Activated CD4-positive, alpha-beta memory T cell treated with anti-CD3 and anti-CD28 coated beads, Interleukin-2, amount 10 ng/mL, durations not matched to agents 7 days and 5 days (primary cell): ENCODE measurements at places on chromosomes 6 and 20. TPM values are rescaled to one million over a fixed set of nuclear protein-coding genes. Genes with fewer than 3 reads are reported as not detected.

GRCh38 chr6:133128191-133128590, 113.0 kb upstream of the EYA4 start:
- H3K4me3 ChIP-seq: no peak overlapping the region
- no peaks in the 10 kb centered on the region for H3K27me3 ChIP-seq
- no peaks in the 10 kb centered on the region for H3K36me3 ChIP-seq
- no peaks in the 10 kb centered on the region for H3K4me1 ChIP-seq
- no peak overlapping the region for H3K27ac ChIP-seq
- DNase-seq: no peak

TREM1 gene
- not detected for total RNA-seq

DNA sequence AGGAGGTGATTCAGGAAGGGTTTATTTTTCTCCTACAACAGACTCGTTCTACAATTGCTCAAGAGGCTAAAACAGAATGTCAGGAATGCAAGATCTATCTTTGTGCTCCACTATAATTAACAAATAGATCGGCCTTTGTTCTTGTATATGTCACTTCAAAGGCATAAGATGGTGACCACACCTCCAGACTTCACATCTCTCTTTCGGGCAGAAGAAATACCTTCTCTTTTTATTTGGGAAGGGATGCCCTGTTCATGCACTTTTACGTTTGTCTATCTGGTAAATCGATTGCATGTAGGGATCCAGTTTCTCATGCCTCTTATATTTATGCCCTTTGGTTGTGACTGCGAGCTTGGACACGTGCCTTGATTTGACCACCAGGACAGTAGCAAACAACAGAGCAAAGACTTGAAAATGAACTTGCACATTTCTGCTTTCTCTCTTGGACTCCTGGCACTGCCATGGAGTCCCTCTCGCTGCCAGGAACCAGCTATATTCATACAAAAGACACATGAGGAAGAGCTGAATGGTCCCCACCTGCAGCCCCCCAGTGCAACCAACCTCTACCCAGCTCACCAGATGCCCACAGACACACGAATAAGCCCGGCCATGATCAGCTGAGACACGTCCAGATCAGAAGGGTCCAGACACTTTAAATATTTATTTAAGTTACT, 219.8 kb upstream of the STXBP5 start:
- no peak overlapping the region for H3K27ac ChIP-seq
- H3K27me3 ChIP-seq: no peaks in the 10 kb centered on the region
- no peak overlapping the region for H3K4me3 ChIP-seq
- H3K4me1 ChIP-seq: no peaks in the 10 kb centered on the region
- no peak for DNase-seq

- no peak for DNase-seq
- peaks cover under 1% of the 10 kb centered on the region for H3K4me1 ChIP-seq
- no peak overlapping the region for H3K4me3 ChIP-seq
- peaks cover 39% of the 10 kb centered on the region for H3K36me3 ChIP-seq
Measured at GRCh38 chr20:6039766-6040165, 14.1 kb downstream of the LRRN4 start.

- H3K4me1 ChIP-seq: peaks cover 37% of the 10 kb centered on the region
- no peaks in the 10 kb centered on the region for H3K27me3 ChIP-seq
- H3K4me3 ChIP-seq: no peak overlapping the region
- no peak overlapping the region for H3K27ac ChIP-seq
Measured at GRCh38 chr6:127854009-127854408, 46.8 kb downstream of the THEMIS start.

GRCh38 chr20:56925082-56925830, 296.1 kb downstream of the TFAP2C start:
- DNase-seq: no peak
- H3K4me1 ChIP-seq: no peaks in the 10 kb centered on the region
- H3K4me3 ChIP-seq: no peak overlapping the region
- H3K27ac ChIP-seq: no peak overlapping the region

BMP6 gene
- not detected for total RNA-seq

DNA sequence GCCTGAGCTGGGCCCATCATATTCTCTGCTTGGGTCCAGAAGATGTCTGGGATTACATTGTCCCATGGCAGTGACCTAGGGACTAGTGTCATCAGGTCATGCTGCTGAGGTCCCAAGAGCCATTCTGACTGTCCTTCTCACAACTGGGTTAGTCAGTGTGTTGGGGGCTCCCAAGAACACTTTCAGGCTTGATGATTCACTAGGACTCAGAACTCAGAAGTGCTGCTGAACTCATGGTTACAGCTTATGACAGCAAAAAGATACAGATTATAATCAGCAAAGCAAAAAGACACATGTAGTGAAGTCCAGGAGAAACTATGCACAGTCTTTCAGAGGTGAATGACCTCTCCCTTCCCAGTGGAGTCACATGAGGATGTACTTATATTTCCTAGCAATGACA, 107.8 kb downstream of the SYNE1 start:
- no peak for DNase-seq
- H3K4me1 ChIP-seq: no peaks in the 10 kb centered on the region
- H3K27ac ChIP-seq: no peak overlapping the region
- H3K27me3 ChIP-seq: no peaks in the 10 kb centered on the region
- no peaks in the 10 kb centered on the region for H3K36me3 ChIP-seq
- H3K4me3 ChIP-seq: no peak overlapping the region

POFUT1 gene
- total RNA-seq: 21.5 TPM

TSPO2 gene
- total RNA-seq: not detected

TAF4 gene
- 20.0 TPM for total RNA-seq

DNA sequence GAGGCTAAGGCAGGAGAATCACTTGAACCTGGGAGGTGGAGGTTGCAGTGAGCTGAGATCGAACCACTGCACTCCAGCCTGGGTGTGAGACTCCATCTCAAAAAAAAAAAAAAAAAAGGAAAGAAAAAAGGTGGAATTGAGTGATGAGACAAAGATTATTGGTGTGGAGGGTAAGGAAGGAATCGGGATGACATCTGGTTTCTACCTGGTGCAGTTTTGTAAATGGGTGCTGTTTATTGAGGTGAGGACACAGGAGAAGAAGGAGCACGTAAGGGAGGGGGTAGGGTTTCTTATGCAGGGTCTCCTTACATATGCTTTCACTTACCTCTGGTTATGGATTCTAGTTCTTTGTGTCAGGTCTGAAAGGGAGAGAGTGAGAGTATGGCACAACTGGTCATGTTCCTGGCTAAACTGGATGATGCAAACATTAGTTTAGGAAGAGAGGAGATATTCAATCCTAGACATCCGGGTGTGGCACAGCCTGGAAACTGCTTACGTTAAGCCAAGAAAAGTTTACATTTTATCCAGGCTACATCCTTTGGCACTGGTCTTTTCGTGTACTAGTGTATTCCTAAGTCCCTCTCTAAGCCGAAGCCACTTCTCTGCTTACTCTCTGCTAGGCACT, 5.4 kb downstream of the RALY start:
- no peak overlapping the region for H3K27ac ChIP-seq
- no peaks in the 10 kb centered on the region for H3K27me3 ChIP-seq
- H3K36me3 ChIP-seq: peaks cover 52% of the 10 kb centered on the region
- H3K4me1 ChIP-seq: peaks cover 66% of the 10 kb centered on the region

DNA sequence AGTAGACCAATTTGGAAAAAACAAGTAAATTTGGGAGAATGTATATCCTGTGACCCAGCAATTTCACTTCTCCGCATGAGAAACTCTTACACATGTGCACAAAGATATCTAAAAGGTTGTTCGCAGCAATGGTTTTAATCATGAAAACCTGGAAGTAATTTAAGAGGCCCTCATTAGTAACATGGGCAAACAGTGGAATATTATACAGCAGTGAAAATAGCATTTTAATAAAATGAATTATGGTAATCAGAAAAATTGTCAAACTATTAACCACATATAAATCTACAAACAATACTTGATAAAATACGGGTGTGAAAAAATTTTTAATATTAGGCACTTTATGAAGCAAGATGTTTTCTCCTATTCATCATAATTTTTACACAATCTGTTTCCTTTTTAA, 74.2 kb downstream of the KCNQ5 start:
- no peak for DNase-seq
- H3K4me3 ChIP-seq: no peak overlapping the region
- H3K27me3 ChIP-seq: no peaks in the 10 kb centered on the region
- H3K27ac ChIP-seq: no peak overlapping the region
- H3K4me1 ChIP-seq: no peaks in the 10 kb centered on the region

DNA sequence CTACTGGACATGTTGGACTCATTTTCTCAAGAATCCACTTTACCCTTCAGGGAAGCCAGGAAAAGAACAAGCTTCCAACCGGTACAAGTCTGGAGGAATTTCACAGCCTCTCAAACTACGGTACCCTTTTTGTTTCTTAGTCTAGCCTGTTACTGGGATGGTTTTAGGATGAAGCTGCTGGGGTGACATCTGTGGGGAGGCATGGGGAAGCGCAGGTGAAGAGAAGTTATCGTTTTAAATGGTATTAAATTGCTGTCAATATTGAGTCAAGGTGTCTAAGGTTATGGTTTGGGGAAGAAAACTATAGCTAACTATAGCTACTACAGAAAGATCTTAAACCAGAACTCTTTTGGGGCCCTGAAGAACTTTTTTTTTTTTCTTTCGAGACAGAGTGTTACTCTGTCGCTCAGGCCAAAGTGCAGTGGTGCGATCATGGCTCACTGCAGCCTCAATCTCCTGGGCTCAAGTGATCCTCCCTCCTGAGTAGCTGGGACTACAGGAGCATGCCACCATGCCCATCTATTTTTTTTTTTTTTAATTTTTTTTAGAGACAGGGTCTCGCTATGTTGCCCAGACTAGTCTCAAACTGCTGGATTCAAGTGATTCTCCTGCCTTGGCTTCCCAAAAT, 128.7 kb downstream of the RIN2 start:
- no peaks in the 10 kb centered on the region for H3K4me1 ChIP-seq
- no peaks in the 10 kb centered on the region for H3K36me3 ChIP-seq
- H3K4me3 ChIP-seq: no peak overlapping the region
- no peak overlapping the region for H3K27ac ChIP-seq
- no peak for DNase-seq
- H3K27me3 ChIP-seq: peaks cover 17% of the 10 kb centered on the region

- H3K4me3 ChIP-seq: no peak overlapping the region
- no peaks in the 10 kb centered on the region for H3K4me1 ChIP-seq
- H3K27me3 ChIP-seq: no peaks in the 10 kb centered on the region
Measured at GRCh38 chr6:98578016-98578415, 256.4 kb upstream of the POU3F2 start.

MLN gene
- not detected for total RNA-seq

GRCh38 chr6:92942549-92942948, 476.8 kb downstream of the EPHA7 start:
- no peak overlapping the region for H3K27ac ChIP-seq
- no peak for DNase-seq
- H3K36me3 ChIP-seq: no peaks in the 10 kb centered on the region
- no peaks in the 10 kb centered on the region for H3K4me1 ChIP-seq

DNA sequence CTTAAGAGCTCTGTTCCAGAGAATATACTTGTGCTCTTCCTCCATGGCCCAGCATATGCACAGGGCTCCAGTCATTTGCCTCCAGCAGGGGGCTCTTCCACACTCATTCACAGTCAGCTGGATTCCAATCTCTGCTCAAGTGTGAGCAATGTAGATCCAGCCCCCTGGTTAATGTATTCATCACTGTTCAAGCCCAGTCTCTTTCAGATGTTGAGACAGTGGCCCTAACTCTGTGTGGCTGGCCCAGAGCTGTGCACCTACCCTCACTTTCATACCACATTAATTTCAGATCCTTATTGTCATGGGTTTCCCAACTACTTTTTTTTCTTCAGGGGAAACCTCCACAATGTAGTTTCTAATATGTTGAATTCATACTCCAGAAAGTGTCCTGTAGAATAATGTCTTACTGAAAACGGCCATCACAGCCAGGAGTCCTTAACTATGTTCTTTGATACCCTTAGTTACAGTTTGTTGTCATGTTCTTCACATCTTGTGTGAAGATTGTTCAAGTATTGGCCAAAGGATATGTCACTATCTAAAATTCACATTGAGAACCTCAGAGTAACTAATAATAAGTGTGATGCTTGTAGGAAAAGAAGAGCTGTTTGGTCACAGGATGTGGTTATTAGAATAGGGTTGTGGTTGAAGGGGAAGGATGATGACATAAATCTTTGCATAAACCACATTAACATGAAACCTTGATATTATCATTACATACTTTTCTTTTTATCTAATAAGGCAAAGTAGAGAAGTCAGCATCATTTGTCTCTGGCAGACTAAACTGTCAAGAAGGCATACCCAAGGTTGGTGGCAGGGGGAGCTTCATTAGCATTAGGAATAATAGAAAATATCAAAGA, 14.4 kb upstream of the HLA-DQA1 start:
- H3K4me3 ChIP-seq: peak overlapping the region; percentile 15
- H3K27ac ChIP-seq: peak overlapping the region; percentile 96
- peaks cover 12% of the 10 kb centered on the region for H3K36me3 ChIP-seq
- H3K4me1 ChIP-seq: peaks cover 48% of the 10 kb centered on the region

DNA sequence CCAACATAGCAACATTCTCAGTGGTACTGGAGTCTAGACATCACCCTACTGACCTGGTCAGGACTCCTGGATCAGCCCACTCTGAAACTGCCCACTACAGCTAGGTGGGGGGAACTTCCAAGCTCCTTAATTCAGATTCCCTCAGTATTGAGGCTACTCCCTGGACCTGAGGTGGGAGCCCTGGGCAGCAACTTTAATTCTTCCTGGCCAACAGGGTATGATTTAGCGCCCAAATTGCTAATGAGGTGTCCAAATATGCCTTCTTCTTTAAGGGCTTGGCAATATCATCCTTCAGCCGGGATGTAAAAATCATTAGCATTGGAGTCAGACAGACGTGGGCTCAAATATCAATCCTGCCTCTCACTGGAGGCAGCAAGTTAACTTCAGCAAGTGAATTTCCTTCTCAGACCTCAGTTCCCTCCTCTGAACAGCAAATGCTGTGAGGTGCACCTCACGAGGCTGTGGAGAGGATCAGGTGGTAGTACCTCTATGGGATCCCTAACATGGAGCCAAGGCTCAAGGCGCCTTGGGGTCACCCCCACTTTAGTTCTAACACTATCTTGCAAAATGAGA, 27.6 kb downstream of the NEDD9 start:
- peaks cover 74% of the 10 kb centered on the region for H3K36me3 ChIP-seq

DNA sequence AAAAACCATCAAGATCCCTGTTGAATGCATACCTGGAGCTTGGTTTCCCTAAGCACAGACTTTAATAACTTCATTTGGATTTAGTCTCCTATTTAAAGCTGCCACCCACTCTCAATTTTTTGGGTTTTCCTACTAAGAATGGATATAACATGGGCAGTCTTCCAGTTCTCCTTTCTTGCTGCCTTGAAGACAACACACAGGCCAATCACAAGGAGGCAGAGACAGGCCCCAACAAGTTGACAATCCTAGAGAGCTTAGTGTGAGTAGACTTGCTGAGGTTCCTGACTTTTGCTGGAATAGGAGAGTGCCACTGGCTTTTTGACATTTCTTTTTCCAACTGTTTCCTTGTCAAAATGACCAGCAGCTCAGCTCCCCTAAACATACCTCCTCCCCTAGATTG, 112.3 kb upstream of the ESR1 start:
- no peak overlapping the region for H3K4me3 ChIP-seq
- H3K27me3 ChIP-seq: peaks cover 9% of the 10 kb centered on the region
- no peak for DNase-seq
- H3K4me1 ChIP-seq: peaks cover 23% of the 10 kb centered on the region
